Kidney (tissue), 22 donors: ENCODE measurements at places on chromosomes 7 and 10.

- peak; percentile 30 for DNase-seq
These were observed 22.0 kb downstream of the CRPPA start for GRCh38 chr7:16399265-16399831.

DNA sequence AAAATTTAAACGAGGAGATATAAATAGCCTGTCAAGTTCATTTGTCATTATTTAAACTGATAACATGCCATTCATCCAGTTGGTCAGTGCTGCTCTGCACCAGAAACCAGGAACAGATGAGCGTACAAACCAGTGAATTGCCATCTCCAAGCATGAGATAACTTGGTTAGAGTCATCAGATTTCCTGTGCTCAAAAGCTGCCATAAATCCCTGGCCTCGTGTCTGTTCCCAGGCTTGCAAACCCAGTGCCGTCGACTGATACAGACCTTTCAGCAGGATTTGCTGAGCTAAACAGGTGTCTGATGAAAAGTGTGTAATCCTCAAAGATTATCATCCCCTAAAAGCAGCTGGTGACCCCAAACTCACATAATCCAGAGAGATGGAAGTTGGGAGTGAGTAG, 96.0 kb upstream of the SAMD8 start:
- no peak for DNase-seq

GRCh38 chr10:75654171-75654771, 222.8 kb downstream of the LRMDA start:
- no peak for DNase-seq

- no peak for DNase-seq
These were observed 55.0 kb downstream of the ST7 start for GRCh38 chr7:117008118-117008885.

GRCh38 chr7:136293272-136293671, 316.1 kb upstream of the MTPN start:
- no peak for DNase-seq

DNA sequence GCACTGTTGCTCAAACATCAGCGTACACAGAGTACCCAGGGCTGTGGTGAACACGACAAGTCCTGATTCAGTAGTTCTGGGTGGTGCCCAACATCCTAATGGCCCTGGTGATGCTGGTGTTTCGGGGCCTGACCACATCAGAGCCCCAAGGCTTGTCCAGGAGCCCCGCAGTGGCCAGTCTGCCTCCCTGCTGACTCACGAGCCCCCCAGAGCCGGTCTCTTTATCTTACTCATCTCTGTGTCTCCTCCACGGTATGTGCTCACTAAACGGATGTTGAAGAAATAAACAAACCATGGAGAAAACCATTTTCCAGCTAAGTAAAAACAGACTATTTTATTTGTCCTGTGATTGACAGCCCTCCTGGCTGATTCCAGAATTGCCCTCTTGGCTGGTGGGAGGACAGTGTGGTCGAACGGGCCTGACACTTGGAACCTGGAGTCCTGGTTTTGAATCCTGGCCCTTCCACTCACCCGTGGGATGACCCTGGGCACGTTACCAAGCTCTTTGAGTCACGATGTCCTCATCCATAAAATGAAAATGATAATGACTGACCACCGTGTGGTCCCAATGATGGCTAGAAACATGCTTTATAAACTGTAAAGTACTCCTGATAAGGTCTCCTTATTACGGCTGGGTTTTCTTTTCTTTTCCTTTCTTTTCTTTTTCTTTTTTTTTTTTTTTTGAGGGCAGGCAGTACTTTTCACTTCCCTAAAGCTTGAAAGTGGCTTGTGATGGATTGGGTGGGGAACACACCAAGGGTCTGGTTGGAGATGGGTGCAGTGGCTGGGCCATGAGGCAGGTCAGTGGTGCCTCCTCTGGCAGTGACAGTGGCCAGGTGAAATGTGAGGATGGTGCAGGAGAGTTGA, 5.7 kb downstream of the HIP1 start:
- DNase-seq = no peak
